ENCODE measurements at places on chromosomes 6 and 20.

- DNase-seq: no peak
Measured at GRCh38 chr6:113447088-113447831, 409.9 kb upstream of the MARCKS start.

DNA sequence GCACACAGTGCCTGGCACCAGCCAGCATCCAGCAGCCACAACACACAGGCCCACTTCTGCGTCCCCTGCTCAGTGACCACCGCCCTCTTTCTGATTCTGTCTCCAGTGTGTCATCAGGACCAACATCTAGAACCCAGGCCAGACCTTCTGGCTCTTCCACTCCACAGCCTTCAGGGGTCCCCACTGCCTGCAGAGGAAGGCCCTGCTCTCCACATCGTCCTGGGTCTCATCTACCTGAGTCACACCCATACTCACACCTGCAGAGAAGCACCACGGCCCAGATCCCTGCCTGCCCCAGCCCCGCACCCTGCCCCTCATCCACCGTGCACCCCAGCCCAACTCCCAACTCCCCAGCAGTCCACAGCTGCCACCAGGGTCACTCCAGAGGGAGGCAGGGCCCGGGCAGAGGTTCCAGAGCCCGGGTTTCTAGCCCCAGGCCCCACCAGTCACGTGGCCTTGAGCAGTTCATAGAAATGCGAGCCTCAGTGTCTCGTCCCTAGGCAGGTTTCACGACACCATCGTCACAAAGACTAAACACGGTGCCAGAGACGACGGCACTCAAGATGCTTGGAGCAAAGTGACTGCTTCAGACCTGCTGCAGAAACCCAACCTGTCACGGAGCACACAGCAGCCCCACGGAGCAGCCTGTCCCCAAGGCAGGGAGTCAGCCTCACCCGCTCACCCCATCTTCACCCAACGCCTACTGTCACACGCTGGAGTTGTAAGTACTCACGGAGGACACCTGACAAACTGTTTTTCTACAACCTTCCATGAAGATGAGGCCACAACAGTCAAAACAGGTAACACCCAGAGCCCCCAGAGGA is 16.1 kb downstream of the TAF4 start:
- DNase-seq: no peak

DNA sequence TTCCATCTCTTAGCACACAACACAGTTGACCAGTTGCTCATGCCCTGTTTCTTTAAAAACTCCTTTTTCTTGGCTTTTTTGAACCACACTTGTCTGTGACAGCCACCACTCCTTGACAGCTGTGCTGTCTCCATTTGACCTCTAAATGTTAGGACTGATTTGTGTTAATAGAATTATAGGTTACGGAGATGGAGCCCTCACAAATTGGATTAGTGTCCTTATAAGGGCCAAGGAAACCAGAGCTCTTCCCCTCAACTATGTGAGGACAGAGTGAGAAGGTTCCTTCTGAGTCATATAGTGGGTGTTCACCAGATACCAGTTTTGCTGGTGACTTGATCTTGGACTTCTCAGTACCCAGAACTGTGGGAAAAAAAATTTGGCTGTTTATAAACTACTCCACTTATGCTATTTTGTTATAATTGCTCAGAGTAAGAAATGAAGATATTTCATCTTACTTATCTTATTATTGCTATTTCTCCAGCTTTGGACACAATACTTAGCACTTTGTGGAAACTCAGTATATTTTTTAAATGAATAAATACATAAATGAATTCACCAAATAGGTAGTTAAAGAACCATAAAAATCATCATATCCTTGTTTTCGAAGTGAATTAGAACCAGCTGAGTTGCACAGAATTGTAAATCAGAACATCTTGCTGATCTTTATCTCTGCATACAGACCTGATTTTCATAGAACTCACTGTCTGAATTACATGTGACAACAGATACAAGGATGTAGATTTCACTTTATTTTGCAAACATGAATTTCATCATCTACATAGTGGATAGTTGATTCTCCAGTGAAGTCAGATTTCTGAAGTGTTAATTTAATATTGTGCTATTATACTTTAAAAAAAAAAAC is 598.5 kb upstream of the IRAK1BP1 start:
- no peak for DNase-seq

DNA sequence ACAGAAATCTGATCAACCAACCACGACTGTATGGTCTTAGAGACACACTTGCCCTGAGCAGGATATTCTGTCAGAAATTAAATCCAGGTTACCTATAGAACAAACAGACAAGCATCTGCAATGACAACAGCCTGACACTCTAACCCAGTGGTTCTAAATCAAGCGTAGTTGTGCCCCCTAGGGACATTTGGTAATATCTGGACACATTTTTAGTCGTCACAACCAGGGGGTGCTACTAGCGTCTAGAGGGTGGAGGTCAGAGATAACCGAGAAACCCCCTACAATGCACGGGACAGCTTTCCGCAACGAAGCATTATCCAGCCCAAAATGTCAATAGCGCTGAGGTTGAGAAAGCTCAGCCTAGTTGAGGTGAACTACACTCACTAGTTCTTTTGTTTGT is 32.3 kb downstream of the ID4 start:
- no peak for DNase-seq

- no peak for DNase-seq
Measured at GRCh38 chr20:39381595-39381994, 419.5 kb downstream of the DHX35 start.

DNA sequence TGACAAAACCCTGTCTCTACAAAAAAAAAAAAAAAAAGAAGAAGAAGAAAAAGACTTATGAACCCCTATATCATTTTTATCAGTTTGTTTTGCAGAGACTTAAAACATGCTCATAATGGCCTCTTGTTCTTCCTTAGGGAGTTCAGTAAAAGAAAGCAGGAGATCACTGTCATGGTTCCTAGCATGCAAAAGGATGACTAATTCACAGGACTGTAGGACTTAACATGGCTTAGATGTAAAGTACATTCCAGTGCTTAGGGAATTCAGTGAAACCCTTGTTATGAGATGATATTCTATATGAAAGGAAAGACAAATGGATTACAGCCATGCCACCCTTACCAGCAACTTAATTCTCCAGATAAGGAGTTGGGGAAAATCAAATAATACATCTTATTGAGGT is 29.5 kb downstream of the EEF1A1 start:
- no peak for DNase-seq

- no peak for DNase-seq
Measured at GRCh38 chr6:10416863-10417641, 2.2 kb upstream of the TFAP2A start.

DNA sequence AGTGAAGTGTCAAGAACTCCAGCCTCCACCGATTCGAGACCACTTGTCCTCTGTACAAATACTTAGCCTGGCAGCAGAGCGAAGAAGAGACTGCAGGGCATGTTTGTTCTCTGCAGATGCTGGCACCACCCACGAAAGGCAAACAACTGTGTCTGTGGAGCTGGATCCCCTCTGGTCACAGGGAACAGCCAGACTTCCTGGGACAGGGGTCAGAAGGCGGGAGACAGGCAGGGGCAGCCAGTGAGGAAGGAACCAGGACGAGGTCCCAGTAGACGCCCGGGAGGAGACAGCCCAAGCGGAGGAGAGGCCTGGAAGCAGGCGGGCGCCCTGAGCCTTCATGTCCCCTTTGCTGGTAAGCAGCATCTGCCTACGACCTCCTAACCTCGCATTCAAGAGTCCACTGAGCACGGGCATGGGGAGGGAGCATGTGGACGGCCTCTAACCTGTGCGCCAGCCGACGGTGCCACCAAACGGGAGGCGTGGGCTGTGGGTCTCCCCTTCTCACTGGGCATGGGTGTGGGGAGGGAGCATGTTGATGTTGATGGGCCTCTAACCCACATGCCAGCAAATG is 265.5 kb downstream of the DLL1 start:
- no peak for DNase-seq

DNA sequence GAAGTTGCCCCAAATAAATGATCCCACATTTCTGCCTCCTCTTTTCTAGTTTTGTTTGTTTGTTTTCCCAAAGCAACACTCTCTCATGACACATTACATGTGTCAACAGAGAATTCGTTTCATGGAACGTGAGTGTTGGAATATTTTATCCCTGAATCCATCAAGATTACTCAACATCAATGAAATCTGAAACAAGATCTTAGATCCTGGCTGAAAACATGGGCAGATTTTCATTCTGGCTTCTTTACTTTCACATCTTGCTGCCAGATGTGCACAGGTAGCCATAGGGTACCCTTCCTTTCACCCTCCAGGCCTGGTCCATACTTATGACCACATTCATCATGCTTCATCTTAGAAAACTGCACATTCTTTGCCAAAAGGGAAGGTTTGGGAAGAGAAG is 347.0 kb downstream of the DOK5 start:
- DNase-seq: no peak

- no peak for DNase-seq
Measured at GRCh38 chr20:37559312-37560027, 31.8 kb upstream of the BLCAP start.

DNA sequence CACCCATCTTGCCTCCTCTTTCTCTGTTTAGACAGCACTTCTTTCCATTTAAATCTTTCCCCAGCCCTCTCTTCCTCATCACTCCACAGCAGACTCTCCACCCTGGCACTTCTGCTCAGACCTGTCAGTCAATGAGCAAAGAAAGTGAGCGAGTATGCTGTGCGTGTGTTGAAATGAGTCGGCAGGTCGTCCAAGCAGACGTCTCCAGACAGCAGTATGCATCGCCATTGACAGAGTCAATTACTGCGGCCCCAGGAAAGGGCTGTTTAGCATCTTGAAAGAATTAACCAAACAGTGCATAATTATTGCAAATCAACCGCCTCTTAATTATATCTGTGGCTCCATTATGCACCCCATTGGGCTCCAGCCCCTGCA is 54.8 kb upstream of the KCNG1 start:
- DNase-seq: no peak

DNA sequence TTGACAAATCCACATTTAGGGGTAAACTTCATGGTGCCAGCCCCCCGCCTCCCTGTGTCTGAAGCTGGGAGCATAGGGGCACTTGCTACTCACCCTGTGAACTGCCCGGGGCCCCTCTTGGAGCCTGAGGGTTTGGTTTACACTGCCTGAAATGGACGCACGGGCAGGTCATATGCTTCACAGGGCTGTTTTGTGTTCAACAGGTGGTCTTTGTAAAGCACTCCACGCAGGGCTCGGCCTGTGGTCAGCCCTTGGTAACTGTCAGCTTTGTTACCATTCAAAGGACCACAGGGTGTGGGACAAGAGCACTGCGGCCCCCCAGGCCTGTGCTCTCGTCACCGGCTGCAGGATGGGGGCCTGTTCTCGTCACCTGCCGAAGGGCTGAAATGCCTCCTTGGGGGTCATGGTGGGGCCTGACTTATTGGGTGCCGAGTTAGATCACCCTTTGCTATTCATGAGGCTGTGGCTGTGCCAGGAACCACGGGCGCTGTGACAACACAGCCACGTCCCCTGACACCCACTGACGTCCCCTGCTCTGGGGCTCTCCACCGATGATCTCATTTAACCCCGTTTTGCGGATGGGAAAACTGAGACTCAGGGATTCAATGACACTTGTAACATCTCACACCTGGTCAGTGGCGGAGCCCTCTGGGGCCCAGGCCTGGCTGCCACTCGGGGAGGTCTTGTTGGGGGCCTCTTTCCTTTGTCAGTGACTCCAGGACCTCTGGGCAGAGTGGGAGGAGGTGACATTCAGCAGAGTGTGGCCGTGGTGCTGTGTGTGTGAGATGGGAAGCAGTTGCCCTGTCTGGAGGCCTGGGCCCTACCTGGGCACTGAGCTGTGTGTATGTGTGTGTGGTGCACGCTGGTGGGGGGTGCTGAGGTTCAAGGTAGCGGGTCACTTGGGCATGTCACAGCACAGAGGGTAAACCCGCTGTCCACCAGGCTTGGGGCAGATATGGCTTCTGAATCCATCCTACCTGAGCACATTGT is 24.9 kb downstream of the ZBP1 start:
- DNase-seq: no peak

DNA sequence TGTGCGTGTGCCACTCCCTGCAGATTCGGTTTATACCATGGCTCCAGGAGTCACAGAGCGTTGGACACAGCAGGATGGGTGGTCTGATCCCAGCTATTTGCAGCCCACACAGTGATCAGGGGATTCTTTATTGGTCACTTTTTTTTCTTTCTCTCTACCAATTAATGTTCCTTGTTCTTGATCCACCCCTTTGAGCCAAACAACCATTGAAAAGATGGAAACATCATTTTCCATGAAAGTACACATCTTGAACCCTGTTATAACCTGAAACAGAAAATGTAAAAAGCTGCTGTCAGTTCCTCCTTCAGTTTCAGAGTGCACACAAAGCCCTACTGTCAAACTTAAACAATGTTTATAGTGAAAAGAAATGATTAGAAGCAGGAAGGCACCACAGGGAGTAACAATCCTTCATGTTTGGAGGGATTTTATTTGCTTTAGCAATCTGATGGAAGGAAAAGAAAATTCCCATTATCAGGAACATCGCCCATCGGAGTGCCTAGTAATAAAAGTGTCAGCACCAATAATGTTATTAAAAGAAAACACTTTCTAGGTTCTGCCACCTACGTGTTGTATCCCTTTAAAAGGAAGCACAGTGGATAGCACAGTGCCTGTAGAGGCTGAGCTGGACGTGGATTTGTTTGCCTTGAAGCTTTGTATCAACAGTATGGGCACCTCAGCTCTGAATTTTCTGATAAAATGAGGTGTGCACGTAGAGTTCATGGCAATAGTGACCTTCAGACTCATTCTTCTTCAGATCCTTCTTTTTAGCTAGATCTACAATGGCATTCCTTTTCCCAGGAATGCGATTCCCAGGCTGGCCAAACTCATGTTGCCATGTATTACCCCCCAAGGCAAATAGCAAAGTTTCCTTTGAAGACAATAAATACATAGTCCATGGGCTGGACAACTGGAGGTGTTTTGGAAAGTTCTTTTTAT is 16.1 kb upstream of the THBD start:
- no peak for DNase-seq

DNA sequence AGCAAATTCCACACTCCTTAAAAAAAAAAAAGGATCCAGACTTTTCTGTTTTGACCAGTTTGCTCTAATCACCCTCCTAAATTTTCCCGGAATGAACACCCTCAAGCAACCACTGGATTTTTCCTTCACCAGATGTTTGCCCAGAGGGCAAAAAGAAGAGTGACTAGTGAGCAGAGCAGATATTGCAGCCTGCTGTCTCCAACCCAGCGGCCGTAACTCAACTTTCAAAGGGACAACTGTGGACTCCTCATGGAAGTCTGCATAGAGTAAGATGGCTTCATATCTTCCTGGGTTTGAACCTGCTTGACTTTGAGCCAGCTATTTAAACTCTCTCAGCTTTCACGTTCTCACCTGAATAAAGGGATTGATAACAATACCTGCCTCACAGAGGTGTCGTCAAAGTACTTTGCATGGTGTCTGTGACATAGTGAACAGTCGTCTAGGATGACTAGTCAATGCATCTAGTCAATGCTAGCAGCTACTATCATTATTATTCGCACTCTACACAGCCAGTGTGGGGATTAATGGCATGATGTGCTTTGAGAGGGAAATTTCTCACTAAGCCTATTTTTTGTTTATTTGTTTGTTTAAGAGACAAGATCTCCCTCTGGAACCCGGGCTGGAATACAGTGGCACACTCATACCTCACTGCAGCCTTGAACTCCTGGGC is 92.2 kb upstream of the HIVEP1 start:
- DNase-seq: no peak

- no peak for DNase-seq
Measured at GRCh38 chr6:65182681-65183080, 524.3 kb downstream of the EYS start.

Measured in GM12892 (cell line).